ENCODE measurements at places on chromosomes 3 and 15.
A peak's percentile ranks its signal among the peaks of the same experiment; 100 is the strongest.

DNA sequence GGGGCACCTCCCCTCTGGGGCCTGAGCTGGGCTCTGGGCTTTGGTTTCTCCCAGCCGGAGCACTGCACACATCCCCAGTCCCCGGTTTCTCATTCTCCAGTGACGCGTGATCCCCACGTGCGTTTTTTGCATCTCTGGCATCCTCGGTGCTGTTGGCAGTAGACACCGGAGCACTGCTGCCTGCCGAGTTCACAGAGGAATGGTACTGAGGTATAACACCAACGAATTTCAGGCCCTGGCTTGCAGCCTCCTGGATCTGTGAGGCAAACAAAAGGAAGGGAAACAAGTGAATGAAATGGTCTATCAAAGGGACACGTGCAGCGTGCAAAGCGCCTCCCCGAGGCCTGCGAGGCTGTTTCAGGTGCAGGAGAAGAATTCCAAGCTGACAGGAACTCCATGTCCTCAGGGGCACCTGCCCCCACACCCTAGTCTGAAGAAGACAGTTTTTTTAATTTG is 112.9 kb downstream of the OXNAD1 start:
- H3K4me1 ChIP-seq: peaks cover 47% of the 10 kb centered on the region
- peak overlapping the region; percentile 55 for H3K27ac ChIP-seq
- H3K36me3 ChIP-seq: peaks cover 49% of the 10 kb centered on the region
- no peaks in the 10 kb centered on the region for H3K27me3 ChIP-seq

GRCh38 chr3:74281705-74282104 is 332.8 kb downstream of the CNTN3 start:
- H3K27ac ChIP-seq: no peak overlapping the region
- no peaks in the 10 kb centered on the region for H3K36me3 ChIP-seq
- peaks cover 4% of the 10 kb centered on the region for H3K27me3 ChIP-seq
- DNase-seq: no peak
- no peaks in the 10 kb centered on the region for H3K4me1 ChIP-seq

DNA sequence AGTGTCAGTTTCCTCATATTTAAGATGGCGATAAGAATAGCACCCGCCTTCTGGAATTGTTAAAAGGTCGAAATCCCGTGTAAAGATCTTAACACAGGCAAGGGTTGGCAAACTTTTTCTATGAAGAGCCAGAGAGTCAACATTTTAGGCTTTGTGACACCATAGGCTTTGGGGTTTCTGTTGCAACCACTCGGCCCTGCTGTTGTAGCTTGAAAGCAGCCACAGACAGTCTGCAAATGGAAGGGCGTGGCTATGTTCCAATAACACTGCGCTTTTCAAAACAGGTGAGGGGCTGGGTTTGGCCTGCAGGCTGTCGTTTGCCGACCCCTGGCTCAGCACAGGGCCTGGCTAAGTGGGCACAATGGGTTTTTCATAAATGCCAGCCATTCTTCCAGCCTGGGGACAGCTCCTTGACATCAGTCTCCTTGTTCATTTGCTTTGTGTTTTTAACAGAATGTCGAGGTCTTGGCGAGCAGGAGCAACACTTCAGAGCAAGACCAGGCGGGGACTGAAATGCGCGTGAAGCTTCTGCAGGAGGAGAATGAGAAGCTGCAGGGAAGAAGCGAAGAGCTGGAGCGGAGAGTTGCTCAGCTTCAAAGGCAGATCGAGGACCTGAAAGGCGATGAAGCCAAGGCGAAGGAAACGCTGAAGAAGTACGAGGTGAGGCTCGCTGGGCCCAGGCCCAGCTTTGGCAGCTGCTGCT is 75.2 kb upstream of the MYZAP start:
- peak overlapping the region; percentile 8 for H3K27ac ChIP-seq
- H3K4me3 ChIP-seq: no peak overlapping the region
- no peaks in the 10 kb centered on the region for H3K36me3 ChIP-seq
- no peak for DNase-seq
- no peaks in the 10 kb centered on the region for H3K27me3 ChIP-seq

DNA sequence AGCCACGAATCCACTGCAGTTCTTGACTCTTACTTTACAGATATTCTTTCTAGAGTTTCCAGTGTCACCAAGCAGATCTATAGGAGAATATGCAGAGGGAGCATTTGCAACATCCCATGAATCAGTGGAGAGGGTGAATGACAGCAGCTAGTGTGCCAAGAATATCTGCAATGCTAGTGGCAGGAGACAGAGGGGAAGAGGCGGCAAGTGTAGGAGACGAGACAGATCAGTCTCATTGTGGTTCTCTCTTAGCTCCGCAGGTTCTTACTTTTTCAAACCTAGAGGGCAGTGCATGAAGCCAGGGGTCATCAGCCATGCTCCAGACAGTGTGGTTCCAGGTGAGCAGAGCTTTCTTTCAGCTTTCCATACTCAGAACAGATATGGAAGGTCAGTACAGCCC is 744 bp downstream of the ZNF619 start:
- H3K36me3 ChIP-seq: peaks cover 11% of the 10 kb centered on the region
- DNase-seq: no peak
- peaks cover 15% of the 10 kb centered on the region for H3K4me1 ChIP-seq

- H3K27ac ChIP-seq: no peak overlapping the region
- no peaks in the 10 kb centered on the region for H3K27me3 ChIP-seq
- DNase-seq: peak; percentile 49
- H3K4me3 ChIP-seq: no peak overlapping the region
- H3K4me1 ChIP-seq: peaks cover 21% of the 10 kb centered on the region
Measured at GRCh38 chr3:90091549-90091948, 984.1 kb downstream of the EPHA3 start.

DNA sequence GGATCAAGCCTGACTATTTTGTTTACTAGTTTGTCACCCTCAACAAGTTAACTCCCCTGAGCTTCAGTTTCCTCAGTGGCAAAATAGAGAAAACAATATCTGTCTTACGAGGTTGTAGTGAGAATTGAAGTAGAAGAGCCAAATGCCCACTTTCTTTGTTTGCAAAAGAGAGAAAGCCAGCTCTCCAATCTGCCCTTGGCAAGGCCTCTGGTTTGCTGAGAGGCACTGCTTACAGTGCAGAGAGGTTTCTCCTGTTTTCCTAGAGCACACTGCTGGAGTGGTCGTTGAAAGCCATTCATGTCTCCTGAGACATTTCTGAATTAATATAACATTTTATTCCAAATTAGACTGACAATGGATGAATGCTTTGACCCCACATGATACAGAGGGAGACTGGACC is 260.5 kb upstream of the IGF1R start:
- no peak overlapping the region for H3K4me3 ChIP-seq
- H3K36me3 ChIP-seq: no peaks in the 10 kb centered on the region
- H3K27me3 ChIP-seq: peaks cover 8% of the 10 kb centered on the region
- DNase-seq: no peak
- H3K27ac ChIP-seq: no peak overlapping the region
- peaks cover 17% of the 10 kb centered on the region for H3K4me1 ChIP-seq

GRCh38 chr3:36075491-36075890 is 304.8 kb upstream of the STAC start:
- no peaks in the 10 kb centered on the region for H3K36me3 ChIP-seq
- no peaks in the 10 kb centered on the region for H3K4me1 ChIP-seq
- H3K27me3 ChIP-seq: no peaks in the 10 kb centered on the region
- no peak overlapping the region for H3K27ac ChIP-seq

DNA sequence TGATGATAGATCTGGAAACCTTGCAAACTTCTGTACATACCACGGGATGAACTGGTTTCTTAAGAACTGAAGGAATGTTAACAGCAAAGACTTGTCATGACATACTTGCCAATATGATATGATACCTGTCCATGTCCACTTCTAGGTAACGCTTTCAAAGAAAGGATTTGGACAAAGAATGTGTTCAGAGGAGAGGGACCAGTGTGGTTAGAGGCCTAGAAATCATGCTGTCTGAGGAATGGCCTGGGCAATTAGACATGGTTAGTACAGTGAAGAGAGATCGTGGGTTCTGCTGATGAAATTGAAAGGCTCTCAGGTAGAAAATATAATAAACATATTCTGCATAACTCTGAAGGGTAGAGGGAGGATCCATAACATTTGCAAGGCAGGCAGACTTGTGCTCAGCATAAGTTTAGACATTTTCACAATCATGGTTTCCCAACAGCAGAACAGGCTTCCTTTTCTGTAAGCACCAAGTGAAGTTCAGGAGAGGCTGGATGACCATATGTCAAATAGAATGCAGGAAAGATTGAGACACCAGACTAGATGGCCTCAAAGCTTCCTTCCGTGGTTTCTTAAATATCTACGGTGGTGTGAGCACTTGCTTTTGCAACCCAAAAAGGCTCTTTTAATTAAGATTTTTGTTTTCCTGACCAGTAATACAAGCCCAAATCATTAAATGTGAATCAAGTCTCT is 39.9 kb downstream of the TGFBR2 start:
- no peaks in the 10 kb centered on the region for H3K4me1 ChIP-seq
- H3K27ac ChIP-seq: no peak overlapping the region
- peaks cover 45% of the 10 kb centered on the region for H3K36me3 ChIP-seq
- H3K27me3 ChIP-seq: peaks cover 2% of the 10 kb centered on the region
- H3K4me3 ChIP-seq: no peak overlapping the region

All from nephron progenitor cell (in vitro differentiated cells).